ENCODE measurements at places on chromosomes 7 and 10.

DNA sequence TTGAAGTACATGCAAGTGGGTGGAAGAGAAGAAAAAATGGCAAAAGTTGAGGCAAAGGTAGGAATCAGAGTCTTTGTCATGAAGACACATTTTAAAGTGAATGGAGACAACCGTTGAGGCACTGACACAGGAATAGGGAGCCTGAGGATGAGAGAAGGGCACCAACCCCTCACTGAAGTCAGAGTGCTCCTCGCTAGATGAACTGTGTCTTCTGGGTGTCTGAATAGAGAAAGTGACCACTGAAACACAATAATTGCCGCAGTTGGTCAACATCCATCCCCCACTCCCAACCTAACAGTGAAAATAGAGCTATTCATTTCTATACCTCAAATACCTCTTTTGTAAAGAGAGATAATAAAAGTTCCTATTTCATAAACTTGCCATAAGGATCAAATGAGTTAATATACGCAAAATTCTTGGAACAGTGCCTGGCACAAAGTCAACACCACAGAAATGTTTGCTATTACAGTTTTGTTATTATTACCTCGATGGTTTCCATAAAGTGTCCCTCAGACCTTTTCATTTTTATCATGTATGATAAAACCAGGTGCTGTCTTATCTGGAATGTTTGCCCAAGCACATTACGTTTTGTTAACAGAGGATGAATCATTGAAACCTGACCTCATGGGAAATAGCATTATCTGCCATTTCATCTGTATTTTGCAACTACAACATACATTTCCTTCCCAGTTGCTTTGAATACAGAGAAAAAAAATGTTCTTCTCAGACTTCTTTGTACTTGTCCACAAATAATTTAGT lies 61.8 kb upstream of the SP4 start:
- no peak for DNase-seq

- DNase-seq, result no peak
These were observed 11.6 kb downstream of the SPOCK2 start for GRCh38 chr10:72076756-72077155.

DNA sequence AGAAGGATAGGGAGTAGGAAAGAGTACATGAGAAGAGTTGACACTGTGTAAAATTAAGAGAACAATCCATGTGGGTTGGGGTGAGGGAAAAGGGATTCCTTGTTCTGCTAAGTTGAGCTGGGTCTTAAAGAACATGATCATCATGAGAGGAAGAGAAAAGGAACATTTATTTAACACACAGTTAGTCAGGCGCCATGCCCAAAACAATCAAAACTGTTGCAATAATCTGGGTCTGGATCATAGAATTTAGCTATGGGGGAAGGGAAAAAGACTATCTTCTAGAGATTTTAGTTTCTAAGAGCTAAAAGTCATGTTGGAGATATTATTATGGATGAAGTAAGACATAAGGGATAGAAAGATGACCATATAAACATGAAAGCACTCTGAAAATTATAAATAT lies 178.9 kb downstream of the SEM1 start:
- no peak for DNase-seq

DNA sequence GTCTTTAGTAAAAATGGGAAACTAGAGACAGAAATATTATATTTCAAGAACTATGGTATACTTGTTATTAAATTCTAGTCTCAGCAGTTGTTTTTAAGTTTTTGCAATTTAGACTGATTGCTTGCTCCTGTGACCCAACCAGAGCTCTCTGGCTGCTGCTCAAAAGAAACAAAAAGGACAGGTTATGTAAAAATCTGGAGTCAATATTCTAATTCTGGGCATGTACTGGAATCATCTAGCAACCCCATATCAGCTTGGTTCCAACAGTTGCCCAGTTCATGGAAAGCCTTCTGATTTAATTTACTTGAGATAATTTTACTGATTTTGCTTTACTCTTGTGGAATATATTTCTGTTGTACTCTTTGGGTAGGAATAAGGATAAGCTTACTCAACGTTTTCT lies 10.3 kb downstream of the KCP start:
- DNase-seq, result no peak

DNA sequence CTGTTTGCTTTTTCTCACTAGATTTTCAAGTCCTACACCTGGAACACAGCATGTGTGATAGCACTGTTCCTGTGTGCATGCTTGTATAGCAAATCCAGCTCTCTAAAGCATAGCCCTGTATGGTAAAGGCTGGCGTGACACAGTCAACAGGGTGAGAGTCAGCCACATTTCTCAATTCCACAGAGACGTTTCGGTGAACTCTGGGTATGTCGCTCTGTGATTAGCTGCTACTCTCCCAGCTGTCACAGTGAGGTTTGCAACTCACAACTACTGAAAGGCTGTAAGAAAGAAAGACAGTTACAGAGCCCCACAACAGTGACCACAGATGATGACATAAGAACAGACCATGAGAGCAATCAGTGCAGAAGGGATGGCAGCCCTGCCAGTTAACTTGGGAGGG lies 170.6 kb upstream of the IMMP2L start:
- no peak for DNase-seq

DNA sequence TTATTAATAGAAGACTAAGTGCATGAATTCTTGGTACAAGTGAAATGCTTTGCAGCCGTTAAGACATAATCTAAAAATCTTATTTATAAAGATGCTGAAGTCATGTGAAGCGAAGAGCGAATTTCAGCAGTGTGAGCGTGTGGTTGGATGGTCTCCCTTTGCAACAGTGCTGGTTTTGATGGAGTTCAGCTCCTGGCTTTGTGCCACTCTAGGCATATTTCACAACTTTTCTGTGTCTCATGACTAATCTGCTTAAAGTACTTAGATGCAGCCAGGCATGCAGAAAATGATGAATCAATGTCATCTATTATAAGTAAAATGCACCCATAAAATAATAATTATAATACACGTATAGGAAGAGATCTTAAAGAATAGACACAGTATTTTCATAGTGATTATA lies 107.2 kb upstream of the TCERG1L start:
- DNase-seq, result no peak

DNA sequence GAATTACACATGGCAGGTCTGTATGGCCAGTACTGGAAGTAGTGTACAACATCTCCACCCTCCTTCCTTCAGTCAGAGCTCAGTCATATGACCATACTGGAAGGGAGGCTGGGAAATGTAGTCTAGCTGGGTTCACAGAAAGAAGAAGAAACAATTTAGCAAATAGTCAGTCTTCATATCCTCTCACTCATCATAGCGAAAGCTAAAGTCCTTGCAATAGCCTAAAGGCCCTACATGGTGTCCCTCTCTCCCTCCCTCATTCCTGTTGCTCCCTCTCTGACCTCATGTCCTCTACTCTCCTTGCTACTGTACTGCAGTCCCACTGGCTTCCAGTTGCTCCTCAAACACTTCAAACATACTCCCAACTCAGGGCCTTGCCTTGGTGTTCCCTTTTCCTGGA lies 4.3 kb upstream of the CALU start:
- no peak for DNase-seq

DNA sequence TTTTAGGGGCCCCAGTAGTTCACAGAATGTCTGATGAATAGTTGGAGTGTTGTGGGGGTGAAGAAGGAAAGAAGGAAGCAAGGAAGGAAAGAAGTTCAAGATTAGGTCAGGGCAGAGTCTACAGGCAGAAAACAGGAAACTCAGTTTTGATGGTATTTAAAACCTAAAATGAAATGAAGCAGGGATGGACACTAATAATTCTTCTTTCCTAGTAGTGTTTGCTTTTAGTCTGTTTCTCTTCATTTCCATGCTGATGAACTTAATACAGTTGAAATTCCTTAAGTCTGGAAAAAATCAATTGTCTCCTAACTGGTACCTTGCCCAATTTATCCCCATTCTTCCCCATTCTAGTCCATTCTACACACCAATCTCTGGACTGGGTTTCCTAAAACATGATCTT lies 59.0 kb upstream of the GSAP start:
- no peak for DNase-seq

DNA sequence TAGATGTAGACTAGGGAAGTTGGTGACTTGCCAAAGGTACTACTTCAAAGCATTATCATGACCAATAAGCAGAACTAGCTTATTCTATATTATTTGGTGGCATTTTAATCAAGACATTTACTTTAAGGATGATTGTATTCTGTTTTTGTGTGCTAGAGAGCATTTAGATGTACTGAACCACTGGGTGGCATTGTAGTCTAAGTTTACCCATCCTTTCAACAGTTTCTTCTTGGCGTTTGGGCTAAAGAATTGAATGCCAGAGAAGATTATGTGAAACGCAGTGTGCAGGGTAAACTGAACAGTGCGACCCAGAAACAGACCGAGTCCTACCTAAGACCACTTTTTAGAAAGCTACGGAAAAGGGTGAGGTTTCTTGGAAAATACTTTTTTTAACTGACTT lies 26.8 kb downstream of the PRPF18 start:
- no peak for DNase-seq

GRCh38 chr10:7610651-7611389 lies 55.9 kb downstream of the ITIH5 start:
- no peak for DNase-seq

DNA sequence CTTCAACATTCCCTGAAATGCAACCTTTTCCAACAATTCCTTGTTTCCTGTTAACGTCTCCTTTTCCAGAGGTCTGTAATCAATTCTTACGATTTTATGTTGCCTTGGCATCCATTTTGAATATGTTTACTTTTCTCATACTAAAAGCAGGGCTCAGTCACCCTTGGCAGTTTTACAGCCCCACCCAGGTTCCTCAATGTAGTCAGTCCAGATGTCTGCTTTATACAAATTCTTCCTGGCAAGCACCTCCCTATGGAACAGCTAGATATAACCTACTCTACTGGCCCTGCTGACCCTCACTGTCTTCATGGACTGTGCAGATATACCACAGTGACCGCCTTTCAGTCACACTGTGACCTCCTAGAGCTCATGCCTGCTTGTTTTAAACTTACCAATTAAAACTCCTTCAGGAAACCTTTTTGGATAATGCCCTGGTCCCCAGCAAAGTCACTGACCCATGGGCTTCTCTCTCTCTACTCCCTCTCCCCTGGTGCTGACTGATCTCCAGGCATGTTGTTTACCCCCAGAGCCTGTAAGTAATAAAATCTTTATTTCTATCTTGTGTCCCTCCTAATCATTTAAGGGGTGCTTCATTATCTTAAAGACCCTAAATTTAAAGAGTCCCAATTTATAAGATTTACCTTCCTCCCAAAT lies 147.1 kb upstream of the STEAP1 start:
- DNase-seq, result no peak

DNA sequence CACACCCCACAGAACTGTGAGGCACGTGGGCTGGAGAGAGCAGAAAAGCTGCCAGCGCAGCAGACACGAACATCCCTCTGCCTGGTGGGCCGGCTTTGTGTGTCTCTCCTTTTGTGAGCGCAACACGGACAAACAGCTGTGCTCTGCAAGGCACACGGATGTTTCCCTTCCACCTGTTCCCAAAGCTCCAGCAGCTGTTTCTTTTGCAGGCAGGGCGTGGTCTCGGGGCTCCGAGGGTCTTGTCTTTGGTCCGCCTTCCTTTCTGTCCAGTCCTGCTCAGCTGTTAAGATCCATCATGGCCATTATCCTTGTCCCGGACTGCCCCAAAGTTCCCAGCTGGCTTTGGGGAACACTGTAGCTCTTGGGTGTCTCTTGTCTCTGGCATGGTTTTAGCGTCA lies 32.7 kb upstream of the SH2B2 start:
- no peak for DNase-seq

DNA sequence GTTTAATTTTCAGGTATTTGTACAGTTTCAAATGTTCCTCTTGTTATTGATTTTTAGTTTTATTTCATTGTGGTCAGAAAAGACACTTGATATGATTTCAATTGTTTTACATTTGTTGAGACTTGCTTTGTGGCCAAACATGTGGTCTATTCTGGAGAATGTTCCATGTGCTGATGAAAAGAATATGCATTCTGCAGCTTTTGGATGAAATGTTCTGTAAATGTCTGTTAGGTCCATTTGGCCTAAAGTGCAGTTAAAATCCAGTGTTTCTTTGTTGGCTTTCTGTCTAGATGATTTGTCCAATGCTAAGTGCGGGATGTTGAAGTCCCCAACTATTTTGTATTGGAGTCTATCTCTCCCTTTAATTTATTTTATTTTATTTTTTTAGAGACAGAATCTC lies 70.5 kb downstream of the ZNF503 start:
- DNase-seq, result no peak

- DNase-seq, result no peak
These were observed 63.5 kb upstream of the ZRANB1 start for GRCh38 chr10:124878457-124878739.

DNA sequence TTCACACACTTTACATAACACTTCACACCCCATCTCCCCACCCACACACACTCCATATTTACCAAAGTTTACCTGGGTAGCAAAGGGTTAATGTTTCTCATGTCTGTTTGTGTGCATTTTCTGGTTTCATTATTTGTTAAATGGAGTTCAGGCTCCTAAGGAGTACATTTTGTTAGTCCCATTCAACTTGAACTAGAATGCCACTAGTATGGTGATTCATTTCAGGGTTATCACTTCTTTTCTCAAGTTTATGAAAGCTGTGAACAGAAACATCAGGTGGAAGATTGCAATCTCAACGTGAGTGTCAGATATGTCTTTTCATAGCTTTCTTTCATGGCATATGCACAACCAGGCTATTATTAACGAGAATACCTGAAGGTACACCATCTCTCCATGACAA lies 1027.5 kb downstream of the GATA3 start:
- no peak for DNase-seq

DNA sequence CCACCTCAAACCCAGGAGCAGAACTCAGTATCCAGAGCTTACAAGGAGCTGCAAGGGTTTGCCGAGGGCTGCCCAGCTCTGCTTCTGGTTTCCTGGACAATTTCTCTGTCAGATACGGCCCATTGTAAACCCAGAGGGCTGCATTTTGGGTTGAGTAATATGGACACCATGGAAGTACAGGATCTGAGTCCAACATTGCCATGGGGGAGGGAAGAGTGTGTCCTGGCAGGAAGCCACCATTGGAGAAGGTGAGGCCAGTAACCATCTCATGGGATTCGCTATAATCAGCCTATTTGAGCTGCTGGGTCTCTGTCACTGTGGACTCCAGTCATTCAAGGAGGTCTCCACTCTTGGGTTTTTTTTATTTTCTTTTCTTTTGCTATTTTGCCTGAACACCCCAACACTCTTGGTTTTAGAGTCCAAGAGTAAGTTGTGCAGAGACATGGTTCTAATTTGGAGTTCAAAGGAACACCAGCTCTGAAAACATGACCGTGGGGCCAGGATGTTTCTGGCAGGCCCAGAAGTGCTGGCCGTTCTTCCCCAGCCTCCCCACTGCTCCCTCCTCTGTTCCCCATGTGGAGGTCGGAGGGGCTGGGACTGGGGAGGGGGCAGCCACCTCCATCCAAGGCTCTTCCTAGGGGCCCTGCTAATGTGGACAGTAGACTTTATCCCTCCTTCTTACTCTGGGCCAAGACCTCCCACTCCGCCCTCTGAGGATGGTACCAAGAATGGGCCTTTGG lies 46.2 kb downstream of the CHST3 start:
- DNase-seq, result no peak

- DNase-seq, result no peak
These were observed 168.6 kb downstream of the CTNNA3 start for GRCh38 chr10:67527351-67527750.
